ENCODE measurements at places on chromosomes 5 and 9.

- DNase-seq, result no peak
Observed at GRCh38 chr5:67976891-67977601, 238.5 kb upstream of the PIK3R1 start.

DNA sequence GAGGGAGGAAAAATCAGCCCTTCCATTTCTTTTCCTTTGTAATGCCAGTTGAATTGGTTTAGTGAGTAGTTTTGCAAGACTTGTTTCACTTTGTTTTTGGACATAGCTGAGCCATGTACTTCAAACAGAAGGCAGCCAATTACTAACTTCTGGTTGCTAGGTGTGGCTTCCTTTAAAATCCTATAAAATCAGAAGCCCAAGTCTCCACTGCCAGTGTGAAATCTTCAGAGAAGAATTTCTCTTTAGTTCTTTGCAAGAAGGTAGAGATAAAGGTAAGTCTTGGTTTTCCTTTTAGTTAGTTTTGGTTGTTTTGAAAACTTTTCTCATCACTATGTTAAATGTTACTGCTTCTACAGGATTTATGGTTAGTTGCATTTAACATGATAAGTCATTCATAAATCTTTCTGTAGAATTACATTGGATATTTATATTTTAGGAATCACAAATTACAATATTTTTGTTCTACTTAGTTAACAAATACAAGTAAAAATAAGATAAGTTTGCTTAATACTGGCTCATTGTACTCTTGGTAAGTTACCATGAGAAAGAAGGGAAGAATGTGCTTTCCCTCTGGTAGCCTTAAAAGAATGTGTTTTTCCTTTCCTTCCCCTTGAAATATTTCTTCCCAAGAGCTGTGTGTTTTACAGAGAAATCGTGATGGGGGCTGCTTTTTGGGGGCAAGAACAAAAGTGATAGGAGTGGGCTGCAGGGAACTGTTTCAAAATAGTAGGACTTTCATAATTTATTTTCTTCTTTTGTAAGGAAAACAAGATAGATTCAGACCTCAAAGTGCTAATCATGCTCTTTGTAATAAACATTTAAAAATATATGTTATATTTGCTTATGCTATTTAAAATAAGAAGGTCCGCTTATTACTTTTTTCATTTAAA is at the start of gene ANXA1:
ANXA1 (plus strand) TSS at position 213 of the 890 bp plus-strand sequence. CDS start 6,671 bp downstream, outside the sequence.
- no peak for DNase-seq

DNA sequence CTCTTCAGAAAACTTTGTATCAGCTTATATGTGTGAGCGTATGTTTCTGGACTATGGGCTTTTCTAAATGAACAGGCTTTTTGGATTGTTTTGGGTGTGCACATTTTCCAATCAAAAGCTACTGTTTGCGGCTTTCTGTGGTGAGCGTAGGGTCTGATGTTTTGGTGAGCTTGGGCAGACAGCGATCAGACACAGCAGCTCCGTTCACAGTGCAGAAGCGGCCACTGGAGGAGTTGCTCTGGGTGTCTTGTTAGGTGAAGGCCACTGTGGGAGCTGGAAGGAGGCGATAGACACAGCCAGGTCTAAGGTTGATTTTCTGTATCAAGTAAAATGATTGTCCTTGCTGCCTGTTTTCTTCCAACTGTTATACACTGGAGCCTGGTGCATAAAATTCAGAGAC is 11.1 kb downstream of the PRRC2B start:
- DNase-seq, result no peak

GRCh38 chr5:180143656-180144364 is 65.2 kb downstream of the RASGEF1C start:
- no peak for DNase-seq

DNA sequence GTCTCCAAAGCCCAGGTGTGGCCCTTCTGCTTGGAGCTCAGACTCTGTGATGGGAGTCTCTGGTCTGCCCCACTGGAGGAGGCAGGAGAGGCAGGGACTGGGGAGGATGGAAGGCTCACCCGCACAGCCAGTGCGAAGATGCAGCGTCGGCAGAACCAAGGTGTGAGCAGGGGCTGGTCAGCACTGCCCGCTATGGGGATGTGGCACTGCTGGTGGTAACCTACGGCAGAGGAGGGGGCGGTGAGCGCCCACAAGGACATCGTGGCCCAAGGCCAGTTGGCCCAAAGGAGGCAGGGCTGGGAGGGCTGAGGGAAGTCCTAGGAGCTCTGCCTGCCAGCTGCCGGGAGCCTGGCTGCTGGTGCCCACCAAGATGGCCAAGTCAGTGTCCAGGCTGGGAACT is 7.3 kb downstream of the PHF19 start:
- DNase-seq, result no peak

- DNase-seq, result no peak
Observed at GRCh38 chr9:85527331-85528020, 214.3 kb downstream of the AGTPBP1 start.

GRCh38 chr9:123005964-123006363 is 27.5 kb upstream of the GPR21 start:
- DNase-seq, result no peak

DNA sequence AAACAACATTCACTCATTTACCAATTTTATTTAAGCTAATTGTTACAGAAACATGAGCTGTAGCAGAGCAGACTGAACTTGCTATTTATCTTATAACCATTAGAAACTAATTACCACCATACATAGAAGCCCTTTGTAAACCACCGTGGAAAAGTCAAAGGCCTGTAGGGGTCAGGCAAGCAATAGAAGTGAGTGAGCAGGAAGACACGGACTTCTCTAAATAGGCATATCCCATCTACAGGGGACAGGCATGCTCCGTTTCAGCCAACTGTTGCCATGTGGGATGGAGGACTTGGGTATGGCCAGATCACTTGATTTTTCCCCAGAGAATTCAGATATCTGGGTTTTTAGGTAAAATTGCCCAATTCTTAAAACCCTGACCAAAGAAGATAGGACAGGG is 44.8 kb downstream of the PRRC1 start:
- DNase-seq, result no peak

DNA sequence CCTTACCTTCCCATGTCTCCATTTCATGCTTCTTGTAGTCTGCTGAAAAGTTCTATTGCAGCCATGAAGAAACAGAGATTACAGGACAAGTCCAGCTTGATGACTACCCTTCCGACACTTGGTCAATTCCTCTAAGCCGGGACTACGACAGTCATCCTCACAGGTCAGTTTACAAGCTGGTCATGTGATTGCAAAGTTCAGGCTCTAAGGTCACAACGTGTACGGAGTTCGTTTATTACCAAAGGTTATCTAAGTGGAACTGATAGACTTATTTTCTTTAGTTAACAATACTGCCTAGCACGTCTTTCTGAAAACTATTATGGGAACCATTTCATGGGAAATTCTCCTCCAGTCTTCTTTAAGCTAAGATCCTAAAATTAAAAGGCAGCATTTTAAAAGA is 88.5 kb upstream of the NR5A1 start:
- DNase-seq, result no peak

GRCh38 chr9:127534250-127534906 is 77.7 kb upstream of the STXBP1 start:
- no peak for DNase-seq

DNA sequence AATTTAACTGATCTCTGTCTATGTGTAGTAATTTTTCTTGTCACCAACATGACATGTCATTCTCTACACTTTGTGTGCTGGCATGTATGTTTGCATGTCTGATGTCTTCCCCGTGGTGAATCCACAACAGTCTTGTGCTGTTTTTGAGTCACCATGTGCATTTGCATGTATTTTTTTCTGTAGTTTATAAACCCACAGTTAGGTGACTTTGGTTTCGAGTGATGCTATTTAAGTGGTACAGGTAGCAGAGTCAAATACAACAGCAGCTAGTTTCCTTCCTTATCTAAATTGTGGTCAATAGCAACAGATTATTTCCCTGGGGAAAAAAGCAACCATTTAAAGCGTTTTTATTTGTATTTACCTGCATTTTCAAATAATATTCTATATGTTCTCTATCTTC is 89.9 kb upstream of the FSD1L start:
- no peak for DNase-seq

DNA sequence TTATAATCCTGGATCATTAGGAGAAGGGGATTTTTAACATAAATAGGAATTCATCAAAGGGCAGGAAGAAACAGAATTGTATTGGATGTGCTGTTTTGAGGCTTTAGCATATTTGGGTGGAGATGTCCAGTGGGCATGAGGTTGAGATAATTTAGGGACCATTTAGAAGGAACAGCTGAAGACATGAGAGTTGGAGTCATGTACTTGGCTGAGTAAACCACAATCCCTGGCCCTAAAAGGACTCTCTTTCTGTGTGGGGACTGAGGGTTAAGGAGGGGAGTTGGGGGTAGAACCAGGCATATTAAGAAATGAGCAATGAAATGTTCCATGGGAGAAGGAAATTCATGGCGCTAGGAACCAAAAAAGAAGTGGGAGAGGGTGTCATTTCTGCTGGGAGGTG is 61.5 kb downstream of the DCP2 start:
- DNase-seq, result no peak

DNA sequence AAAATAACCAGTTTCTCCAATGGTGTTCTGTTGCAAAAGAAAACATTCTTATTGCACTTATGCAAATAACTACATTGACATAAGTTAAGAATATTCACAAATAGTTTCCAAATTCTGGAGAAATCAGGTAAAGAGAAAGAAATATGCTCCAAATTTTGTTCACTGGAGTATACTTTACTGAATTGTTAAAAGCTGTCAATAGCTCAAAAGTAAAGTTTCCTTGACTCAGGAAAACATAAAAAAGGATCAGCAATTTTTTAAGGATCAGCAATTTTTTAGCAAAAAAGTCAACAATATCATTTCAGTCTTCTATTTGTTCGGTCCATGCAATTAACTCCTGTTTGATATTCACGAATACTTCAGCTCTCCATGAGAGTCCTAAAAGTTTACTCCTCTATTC is 51.6 kb downstream of the ANXA2R start:
- no peak for DNase-seq

GRCh38 chr5:91142386-91142785 is 240.7 kb downstream of the ARRDC3 start:
- DNase-seq, result no peak

GRCh38 chr5:14492331-14492964 is 89.1 kb upstream of the OTULINL start:
- DNase-seq, result no peak

DNA sequence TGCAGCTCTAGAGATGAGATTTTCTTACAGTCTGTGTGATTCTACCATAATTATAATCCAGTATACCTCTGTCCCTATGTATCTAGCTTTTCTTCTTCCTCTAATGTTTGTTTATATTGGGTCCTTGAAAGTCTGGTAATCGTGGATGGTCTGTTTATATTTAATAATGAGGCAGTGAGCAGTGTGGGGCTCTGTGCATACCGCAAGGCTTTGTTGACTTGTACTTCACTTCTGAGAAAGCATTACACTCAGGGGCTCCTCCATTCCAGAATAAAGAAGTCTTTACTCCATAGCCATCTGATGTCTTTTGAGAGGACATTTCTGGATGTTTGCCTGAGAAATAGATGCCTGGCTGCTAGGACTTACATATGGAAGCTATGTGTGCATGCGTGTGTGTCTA is 4.5 kb upstream of the MPDZ start:
- DNase-seq, result no peak

DNA sequence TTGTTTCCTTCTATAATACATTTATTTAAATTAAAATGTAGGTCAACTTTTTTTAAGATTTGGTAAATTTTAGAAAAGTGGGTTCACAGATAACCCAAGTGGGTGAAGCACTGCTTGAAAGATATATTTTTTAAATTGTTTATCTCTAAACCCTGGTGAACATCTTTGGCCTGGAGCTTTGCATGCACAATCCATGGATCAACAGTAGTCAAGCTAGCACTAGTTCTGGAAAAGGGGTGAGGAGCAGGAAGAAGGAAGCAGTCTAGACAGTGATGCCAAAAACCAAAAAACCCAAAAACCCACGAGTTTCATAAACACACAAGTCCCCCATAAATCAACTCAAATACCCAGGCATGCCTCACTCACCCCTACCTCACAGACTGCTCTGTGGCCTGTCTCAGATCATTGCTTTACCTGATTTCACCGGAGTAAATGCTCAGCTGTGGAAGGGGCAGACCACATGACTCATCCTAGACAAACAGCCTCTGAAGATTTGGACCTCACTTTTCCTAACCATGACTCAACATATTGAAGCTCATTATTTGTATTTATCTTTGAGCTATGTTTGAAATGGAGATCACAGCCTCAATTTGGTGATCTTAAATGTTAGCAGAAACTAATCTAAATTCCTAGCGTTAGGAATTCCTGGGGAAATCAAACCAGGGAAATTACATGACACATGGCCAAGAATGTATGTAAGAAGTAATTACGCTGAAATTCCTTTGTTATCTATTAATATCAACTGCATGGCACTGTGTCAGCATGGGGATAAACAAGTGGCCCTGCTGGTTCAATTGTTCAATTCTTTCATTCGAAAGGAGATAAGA is 149.6 kb downstream of the ZNF608 start:
- no peak for DNase-seq

- DNase-seq, result no peak
Observed at GRCh38 chr5:173719731-173720082, 103.3 kb upstream of the BOD1 start.

DNA sequence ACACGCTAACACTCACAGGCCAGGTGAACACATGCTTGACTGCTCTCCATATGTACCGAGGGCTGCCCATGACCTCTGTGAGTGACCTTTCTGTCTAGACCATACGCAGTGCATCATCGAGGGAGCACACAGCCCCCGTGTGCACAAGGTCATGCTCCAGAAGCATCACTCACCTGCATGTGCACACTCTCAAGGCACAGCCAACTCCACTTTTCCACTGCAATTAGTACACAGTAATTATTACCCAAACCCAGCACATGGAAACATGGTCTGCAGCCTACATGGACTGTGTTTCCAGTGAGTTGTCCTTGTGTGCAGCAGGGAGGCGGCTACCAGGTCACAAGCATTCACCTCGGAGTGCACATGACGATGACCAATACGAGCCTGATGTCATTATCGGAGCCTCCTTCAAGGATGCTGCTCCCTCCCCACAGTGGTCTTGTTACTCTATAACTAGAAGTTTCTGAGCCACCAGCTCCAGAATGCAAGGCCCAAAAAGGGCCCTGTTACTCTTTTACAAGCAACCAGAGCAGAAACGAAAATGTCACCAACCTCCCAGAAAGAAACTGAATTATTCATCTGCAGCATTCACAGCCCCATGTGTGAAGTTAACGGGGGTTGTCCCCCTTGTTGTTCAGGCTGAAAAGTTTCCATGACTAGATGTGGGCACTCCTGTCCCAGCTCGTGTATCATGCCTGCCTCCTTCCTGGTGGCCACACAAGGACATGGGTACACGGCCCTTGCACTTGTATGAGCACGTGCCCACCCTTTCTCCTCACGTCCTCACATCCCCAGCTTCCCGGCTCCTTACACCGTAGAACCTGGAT is 31.2 kb downstream of the SEMA4D start:
- no peak for DNase-seq

- DNase-seq, result no peak
Observed at GRCh38 chr9:38200431-38200830, 131.4 kb upstream of the SHB start.

Data from stimulated activated CD4-positive, alpha-beta T cell treated with anti-CD3 and anti-CD28 coated beads, Interleukin-1b, Interleukin-23, amount 100 ng/mL, for 24 hours (primary cell).